LHCN-M2 (cell line): ENCODE measurements at places on chromosomes 1 and 21.

DNA sequence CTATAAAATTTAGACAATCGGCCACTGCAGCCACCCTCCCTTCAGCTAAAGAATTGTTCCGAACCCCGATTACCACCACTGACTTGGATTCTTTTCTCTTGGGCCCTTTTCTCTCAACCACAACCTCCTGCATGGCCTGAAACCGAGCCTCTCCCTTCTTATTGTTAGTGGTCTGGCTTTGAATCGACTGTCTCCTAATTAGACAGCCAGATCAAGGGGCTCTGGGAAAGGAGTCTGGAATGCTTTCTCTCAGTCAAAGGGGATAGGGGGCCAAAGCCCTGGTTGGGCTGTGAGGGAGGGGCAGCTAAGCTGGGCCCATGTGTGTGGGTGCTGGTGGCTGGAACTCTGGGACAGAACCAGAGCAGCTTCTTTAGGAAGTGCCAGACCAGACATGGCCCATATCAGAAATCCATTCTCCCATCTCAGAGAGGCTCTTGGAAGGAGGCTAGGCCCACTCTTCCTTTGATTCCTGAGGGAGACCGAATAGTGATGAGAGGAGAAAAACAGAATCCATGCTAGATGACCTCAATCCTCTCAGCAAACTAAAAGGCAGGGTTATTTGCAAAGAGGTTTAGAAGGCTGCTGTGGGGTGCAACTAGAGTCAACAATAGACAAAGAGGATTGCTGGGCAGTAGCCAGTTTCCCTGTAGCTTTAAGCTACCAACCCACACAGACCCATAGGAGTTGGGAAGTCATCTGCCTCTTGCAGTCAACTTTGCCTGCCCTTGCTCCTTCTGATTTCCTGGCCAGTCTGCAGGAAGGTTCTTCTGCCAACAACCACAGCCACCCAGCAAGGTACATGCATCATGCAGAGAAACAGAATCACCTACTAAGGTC is 117.6 kb downstream of the AK5 start:
- no peak for DNase-seq

DNA sequence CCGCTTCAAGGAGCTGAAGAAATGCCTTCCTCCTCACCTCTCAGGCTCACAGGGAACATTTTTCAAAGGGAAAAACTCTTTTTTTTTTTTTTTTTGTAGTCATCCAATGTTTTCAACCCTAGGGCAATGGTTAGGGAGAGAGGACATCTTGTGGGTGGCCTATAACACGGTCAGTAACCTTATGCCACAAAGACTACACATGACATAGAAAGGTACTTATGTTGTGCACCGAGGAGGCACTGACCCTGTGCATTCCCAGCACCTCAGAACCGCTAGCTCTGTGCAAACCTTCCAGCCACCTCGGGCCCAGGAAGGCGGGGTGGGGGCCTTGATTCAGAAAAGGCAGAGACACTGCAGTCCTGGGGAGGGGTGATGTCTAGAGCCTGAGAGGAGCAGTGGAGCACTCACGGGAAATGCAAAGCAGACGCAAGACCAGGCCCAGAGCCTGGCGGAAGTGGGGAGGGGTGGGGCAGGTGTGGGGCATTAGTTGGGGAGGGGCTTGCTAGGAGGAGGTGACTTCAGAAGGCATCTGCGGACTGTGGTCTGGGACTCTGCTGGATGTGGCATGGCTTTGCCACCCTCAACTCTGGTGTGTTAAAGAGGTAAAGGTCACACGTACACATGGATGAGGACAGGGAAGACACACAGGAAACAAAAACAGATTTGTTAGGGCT is 68.6 kb downstream of the MDM4 start:
- no peak for DNase-seq

- peak; percentile 84 for DNase-seq
Measured at GRCh38 chr1:90488451-90488850, 228.7 kb downstream of the BARHL2 start.

DNA sequence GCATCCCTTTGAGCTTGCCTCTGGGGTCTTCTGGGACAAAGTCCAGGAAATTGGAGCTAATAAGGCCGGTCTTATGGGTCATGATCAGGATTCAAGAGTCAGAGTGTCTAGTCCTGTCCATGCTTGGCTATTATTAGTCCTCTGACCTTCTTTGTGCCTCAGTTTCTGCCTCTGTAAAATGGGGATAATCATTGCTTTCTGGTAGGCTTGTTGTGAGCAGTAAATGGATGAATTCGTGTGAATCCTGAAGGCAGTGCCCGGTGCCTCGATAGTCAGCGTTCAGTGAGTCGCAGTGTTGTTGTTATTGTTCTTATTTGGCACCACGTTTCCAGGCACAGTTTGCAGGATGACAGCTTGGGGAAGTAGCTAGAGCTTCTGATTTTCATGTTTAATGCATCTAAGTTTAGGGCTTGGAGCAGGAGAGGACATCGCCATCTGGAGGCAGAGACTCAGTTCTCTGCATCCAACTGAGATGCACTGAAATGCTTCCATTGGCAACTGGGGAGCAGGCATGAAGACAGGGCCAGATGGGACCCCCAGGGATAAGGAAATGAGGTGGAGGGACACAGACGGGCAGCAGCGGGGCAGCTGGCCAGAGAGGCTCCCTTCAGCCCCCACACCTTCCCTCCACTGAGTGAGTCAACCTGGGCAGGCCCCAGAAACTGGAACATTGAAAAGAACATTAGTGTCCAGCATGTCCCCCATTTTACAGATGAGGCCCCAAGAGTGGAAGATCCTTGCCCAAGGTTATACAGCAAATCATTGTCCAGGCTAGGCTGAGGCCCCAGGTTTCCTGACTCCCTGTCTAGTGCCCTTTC is 160.3 kb downstream of the PTPRU start:
- DNase-seq = no peak

DNA sequence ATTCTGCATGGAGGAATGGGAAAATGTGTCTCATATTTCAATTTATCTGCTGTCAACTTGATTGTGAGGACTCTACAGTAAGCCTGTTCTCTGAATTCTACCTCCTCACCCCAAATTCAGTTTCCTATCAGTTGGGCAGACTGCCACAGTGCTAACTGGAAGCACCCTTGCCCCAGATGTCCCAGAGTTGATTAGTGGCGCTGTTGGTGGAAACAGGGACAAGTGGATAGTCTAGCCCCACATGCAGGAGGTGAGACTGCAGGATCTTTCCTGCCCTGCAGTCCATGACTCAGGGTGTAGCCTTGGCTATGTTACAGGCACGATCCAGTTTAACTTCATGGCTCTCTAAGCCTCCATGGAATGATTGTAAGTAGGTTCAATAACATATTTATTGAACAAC is 22.1 kb downstream of the ADAM30 start:
- no peak for DNase-seq

- no peak for DNase-seq
Measured at GRCh38 chr21:42799948-42800347, 79.4 kb downstream of the WDR4 start.

DNA sequence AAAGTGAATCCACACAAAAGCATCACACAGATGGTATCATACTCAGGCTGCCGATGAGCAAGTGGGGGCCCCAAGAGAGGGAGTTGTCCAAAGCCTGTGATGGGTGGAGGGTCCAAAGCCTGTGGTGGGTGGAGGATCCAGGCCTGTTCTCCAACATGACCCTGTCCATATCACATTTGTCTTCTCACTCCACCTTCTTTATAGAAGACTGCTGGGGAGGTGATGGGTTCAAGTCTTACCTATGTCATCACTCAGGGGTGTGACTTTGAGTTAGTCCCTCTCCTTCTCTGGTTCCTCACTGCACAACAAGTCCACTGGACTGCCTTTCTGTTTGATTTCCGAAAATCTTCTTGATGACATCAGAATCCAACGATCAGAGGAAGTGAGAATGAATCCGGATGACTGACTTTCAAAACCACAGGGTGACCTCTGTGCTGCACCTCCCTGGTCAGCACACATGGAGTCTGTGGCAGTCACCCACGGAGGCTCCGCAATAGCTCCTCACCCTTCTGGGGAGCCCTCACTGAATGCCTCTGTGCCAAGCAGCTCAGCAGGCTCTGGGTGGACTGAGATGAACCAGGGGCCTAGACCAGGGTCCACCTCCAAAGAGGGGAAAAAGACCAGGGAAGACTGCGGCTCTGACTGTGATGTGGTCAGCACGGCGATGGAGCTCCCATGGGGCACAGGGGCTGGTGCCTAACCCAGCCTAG is 166.8 kb downstream of the HIVEP3 start:
- peak; percentile 62 for DNase-seq

- no peak for DNase-seq
Measured at GRCh38 chr1:236154671-236155398, 12.5 kb downstream of the GPR137B start.

DNA sequence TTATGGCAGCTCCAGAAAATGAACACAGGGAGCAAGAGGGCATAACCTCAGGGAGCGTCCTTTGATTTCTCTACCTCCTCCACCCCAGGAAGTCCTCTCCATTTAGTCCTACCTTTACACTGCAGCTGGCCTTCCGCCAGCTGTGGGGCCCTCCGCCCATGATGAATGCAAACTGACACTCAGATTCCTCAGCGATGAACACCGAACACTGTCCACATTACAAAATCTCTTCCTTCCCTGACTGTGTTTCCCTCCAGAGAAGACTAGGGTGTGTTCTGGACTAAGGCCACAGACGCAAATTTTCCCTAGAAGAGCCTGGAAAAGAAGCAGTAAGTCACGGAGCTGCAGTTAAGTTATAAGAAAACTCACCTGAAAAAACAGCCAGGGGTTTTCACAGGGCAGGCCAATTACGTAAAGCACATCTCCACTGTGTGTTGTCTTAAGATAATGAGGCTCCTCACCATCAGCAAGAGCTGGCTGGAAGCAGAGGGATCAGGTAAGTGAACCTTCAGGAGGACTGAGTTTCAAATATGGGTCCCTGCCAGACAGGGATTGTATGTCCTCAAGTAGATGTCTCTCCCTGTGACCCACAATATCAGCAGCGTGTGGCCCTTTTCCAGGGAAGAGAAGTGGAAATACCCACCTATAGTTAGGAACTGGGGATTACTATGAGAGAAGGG is 46.3 kb upstream of the ATP1B1 start:
- no peak for DNase-seq

GRCh38 chr1:8969937-8970336 is 24.3 kb downstream of the CA6 start:
- DNase-seq = no peak

GRCh38 chr1:40058453-40059337 is 18.2 kb downstream of the CAP1 start:
- no peak for DNase-seq

- peak; percentile 28 for DNase-seq
Measured at GRCh38 chr1:10082785-10083479, 50.2 kb downstream of the UBE4B start.

DNA sequence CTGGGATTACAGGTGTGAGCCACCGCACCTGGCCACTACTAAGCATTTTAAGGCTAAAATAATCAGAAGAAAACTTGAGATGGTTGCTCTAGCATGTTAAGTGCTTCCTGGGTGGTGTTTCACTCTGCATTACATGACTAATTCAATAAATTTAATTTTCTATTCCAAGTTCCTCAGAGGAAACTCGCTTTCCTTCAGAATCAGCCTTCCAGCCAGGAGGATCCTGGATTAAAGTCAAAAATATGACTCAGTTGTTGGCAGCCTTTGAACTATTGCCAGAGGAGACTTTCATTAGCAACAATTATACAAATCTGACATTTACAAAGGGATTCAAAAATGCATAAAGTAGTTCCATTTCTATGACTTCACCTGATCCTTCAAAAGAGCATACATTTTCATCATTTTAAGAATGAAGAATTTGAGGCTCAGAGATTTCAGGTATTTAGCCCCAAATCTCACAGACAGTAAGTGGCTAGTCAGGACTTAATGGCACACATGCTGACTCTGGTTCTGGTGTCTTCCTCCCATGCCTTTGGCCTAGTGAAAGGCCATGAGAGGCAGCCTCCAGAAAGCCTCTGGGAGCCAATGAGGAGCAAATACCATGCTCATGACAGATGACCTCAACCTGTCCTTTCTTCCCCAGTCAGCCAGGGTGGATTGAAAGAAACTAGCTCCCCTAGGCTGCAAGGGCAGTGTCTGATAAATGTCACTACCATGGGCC is 115.7 kb downstream of the MAP3K21 start:
- no peak for DNase-seq

DNA sequence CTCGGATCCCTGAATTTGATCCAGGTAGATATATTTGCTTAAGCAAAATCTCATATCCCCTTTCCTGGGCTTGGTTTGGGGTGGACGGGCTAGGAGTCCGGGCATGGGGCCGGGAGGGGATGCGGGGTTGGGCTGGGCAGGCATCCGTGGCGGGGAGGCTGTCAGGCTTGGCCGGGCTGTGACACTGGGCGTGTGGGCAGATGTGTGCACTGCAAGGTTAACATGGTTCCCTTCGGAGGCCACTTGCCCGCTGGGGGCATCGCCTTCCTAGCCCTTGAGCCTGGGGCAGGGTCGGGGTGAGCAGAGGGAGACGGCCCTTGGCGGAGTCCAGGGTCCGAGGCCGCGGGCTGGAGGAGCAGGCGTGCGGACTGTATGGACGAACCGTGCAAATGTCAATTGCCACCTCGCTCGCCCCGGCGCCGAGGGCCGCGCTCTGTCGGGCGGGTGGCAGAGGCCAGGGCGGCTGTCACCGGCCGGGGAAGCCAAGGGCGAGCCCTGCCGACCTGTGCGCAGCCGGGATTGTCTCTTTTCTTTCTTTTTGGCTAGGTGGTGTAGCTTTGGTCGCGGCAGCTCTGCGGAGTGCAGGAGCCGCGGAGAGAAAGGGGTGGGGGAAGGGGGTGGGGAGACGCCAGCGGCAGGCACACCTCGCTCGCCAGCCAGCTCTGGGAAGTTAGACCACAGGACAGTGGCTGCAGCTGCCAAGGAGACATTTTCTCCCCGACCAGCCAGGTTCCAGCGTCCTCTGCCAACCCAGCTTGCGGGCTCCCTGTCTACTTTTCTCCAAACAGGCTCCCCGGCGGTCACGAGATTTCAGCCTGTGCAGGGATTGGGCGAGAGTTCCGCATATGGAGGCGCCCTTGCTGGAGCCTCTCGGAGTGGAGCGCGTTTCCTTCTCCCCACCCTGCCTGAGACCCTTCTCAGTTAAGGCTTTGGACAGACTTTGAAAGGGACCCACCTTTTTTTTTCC is 1.3 kb downstream of the RCOR3 start:
- peak; percentile 81 for DNase-seq

DNA sequence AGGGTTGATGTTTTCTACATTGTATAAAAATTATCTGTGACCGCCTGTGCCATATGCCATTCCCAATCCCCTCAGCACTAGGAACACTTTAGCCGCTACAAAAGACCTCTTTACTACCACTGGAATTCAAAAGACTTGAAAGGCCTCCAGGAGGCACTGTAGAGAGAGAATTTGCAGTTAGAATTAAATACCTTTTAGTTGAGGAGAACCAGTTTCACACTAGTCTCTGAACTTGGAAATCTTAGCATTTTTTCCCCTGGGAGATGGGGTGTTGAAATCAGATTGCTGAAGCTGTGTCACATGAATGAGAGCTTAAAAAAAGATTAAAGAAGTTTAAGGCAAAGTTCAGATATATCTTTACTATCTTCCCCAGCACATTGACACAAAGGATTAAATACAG is 291.0 kb downstream of the ADGRL2 start:
- DNase-seq = peak; percentile 18

GRCh38 chr1:154629061-154629674 is 21.2 kb upstream of the ADAR start:
- DNase-seq = no peak

DNA sequence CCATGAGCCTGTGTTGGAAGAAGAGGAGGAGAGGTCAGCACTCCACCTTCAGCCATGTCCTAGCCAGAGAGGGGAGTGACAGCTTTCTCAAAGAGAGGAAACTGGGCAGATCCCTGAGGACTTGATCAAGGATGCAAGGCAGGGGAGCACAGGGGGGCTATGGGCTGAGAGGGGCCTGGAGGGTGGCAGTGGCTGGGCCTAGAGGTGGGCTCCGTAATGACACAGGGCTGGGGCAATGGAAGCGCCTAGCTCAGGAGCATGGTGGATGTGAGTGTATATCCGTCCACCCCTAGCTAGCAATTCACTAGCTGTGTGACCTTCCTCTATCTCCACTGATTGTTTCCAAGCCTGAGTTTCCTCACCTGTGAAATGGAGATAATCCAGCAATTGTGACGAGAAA is 32.6 kb downstream of the NEK2 start:
- DNase-seq = no peak
